GM23338 (cell line): ENCODE measurements at places on chromosomes 3 and 15.

GRCh38 chr3:162029736-162030135, 533.1 kb downstream of the OTOL1 start:
- DNase-seq, result no peak

GRCh38 chr15:98187549-98187948, 227.0 kb downstream of the ARRDC4 start:
- no peak for DNase-seq

- DNase-seq, result no peak
These were observed 32.5 kb downstream of the PARP15 start for GRCh38 chr3:122609798-122610559.

DNA sequence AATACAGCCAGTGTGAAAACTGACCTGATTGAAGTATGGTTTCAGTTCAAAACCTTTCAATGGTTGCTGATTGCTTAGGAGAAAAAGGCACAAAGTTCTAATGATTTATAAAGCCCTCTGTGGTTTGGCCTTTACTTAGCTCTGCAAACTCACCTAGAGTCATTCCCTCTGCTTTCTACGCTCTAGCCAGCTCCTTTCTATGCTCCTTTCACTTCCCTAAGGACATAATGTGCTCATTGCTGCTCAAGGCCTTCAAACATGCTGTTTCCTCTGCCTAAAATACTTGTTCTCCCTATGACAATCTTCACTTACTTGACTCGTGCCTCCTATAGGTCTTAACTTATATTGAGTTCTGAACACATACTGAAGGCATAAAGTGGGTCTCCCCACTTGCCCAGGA, 19.0 kb downstream of the RPL39L start:
- no peak for DNase-seq

- DNase-seq, result no peak
These were observed 96.1 kb downstream of the SV2B start for GRCh38 chr15:91196127-91196526.

- no peak for DNase-seq
These were observed 14.6 kb downstream of the ADAM10 start for GRCh38 chr15:58734859-58735258.
